Spinal cord (tissue), 10 donors: ENCODE measurements at places on chromosomes 12 and 14.

DNA sequence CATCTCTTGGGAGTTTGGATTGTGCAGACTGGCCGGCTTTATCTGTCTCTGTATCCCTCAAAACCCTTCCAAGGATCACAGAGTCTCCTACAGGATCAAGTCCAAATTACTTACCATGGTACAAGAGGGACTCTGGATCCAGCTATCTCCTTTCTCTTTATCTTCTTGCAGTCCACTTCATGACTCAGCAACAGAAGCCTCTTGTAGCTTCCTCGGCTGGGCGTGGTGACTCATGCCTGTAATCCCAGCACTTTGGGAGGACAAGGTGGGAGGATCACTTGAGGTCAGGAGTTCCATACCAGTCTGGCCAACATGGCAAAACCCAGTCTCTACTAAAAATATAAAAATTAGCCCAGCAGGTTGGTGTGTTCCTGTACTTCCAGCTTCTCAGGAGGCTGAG is 189.7 kb downstream of the BCAT1 start:
- DNase-seq, result no peak

GRCh38 chr12:63802012-63802608 is 22.4 kb downstream of the RXYLT1 start:
- peak; percentile 22 for DNase-seq

DNA sequence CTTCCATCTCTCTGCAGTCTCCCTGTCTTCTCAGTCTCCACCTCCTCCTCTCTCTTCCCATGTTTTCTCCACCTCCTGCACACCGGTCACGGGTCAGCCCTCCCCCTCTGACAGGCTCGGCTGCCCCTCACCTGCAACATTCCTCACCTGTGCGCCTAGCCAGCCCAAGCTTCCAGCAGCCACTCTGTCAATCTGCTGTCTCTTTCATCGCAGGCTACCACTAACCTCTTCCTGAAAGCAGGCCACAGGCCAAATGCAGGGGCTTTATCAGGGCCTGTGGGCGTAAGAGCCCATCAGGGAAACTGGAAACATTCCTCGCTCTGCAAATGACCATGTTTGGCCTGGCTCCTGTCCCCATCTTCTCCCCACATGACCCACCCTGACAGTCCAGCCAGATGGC is 34.5 kb downstream of the CMKLR1 start:
- DNase-seq, result no peak

DNA sequence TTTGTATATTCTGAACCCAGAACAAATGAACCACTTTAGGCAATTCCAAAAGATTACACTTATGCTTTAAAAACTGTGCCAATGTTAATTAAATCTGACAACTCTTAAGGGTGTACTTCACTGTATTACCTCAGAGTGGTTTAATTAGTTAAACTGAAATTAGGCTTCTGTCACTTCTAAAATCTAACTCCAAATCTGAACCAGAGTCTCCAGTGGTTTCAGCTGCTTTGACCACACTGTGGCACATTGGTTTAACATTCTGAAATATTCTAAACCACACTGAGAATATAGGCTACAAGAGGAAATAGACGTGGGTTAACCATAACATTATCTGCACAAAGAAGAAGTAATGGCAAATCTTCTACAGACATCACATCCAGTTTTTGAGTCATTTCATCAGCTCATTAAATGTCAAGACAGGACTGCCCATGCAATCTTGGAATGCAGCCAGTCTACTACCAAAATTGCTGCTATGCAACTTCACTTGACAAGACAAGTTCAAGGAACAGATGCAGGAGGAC is 94.8 kb downstream of the LRP6 start:
- DNase-seq, result no peak

DNA sequence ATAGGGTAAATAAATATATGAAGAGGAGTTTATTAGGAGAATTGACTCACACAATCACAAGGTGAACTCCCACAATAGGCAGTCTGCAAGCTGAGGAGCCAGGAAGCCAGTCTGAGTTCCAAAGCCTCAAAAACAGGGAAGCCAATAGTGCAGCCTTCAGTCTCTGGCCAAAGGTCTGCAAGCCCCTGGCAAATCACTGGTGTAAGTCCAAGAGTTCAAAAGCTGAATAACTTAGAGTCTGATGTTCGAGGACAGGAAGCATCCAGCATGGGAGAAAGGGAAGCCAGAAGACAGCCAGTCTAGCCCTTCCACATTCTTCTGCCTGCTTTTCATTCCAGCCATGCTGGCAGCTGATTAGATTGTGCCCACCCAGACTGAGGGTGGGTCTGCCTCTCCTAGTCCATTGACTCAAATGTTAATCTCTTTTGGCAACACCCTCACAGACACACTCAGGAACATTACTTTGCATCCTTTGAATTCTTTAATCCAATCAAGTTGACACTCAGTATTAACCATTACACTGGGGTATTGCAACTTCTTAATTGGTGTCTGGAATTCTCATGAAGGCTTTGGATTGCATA is 736.5 kb upstream of the LMO3 start:
- no peak for DNase-seq

- DNase-seq, result no peak
These were observed 4.7 kb downstream of the RARG start for GRCh38 chr12:53227341-53227740.

- no peak for DNase-seq
These were observed 1.6 kb downstream of the SCARB1 start for GRCh38 chr12:124861898-124862676.

DNA sequence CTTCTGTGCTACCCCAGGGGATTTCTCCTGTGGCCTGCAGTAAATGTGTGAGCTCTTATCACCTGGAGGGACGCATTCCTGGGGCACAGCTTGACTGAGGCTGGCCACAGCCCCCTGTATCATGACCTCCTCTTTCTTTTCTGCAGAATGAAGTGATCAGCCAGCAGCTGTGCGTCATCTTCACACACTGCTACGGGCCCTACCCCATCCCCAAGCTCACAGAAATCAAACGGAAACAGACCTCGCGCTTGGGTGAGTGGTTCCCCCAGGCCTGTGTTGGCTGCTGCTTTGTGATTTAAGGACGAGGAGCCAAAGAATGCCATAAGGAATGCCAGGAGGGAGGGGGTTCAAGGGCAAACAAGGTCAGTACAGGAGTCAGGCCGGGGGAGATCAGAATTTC is 50.5 kb upstream of the PWP1 start:
- no peak for DNase-seq

GRCh38 chr14:54719406-54719805 is 152.5 kb downstream of the SAMD4A start:
- no peak for DNase-seq

DNA sequence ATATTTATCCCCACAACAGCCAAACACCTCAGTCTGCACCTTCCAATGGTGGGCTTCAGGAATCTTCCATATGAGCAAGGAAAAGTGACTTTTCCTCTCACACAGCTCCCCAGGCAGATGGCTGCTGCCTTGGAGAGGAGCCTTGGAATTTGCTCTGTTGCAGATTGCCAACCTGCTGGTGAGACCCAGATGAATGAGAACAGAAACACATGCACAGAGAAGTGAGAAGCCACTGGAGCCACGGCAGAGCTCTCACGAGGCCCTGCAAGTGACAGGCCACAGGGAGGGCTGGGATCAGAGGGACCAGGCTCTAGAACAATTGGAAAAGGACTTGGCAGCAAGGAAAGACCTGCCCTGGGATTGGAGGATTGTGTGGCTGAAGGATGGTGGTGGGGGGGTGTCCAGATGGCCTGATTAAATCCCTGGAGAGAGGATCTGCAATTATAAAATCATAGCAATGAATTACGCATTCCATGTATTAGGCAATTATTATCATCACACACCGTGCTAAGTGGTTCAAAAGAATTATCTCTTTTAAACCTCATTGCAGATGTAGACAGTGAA is 84.9 kb upstream of the PWP1 start:
- DNase-seq, result no peak

DNA sequence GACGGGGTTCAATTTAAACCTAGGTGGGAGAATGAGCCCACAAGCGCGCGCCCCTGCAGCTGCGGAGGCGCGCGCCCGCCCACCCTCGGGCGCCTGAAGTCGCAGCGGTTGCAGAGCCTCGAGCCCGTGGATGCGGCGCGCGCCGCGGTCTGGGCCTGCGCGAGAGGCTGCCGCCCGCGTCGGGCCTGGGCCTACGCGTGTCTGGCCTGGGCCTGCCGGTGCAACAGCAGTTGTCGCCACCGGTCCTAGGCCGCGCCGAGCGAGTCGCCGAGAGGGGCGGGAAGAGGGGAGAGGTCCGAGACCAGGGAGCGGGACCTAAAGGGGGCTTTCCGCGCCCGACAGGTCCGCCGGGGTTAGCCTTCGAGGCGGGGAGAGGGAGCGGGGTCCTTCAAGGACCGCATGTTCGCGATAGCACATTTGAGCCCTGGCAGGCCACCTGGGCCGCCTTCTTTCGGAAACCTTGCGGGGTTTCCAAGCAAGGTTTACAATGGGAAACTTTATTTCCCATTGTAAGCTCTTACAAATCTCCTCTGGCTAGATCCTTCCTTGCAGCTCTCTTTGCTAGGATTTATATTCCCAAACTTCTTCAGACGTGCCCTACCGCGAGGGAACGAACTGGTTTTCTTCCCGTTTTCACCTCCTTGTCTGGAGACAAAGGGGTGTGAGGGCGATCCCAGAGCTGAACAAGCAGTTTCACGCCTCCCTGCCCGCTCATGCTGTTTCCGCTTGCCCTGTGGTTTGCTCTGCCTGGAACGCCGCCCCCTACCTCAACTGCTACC is 6.8 kb downstream of the SIX6 start:
- DNase-seq, result no peak

- DNase-seq, result no peak
These were observed 13.5 kb downstream of the UBR7 start for GRCh38 chr14:93220509-93220908.

DNA sequence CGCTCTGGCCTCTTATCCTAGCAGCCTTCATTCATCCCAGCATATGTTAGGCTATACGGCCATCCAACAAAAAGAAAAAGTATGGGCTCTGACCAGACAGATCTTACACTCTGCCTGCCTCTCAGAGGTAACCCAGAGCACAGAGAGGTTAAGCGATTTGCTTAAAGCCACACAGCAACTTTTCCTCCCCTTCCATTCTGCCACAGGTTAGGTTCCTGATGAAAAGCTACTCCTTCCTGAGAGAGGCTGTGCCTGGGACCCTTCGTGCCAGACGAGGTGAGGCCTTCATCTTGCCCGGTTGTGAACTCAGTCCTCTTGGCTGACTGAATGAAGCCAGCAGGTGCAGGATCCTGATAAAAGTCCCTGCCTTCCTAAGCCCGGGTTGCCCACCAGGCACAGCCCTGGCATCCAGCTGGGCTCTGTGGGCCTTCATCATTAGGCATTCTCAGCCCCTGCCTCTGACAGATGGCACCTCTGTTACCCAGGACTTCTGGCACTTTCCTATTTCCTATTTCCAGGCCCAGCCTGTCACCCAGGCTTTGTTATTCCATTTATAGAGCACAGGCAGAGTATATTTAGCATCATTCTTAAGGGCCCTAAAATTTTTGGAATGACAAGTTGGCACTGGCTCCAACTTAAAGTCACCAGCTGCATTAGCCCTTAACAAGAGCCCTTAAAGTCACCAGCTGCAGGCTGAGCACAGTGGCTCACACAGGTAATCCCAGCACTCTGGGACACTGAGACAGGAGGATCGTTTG is 12.8 kb downstream of the SOAT2 start:
- DNase-seq, result no peak

- no peak for DNase-seq
These were observed 2.2 kb downstream of the DACT1 start for GRCh38 chr14:58639842-58640484.

- DNase-seq, result no peak
These were observed 581.2 kb downstream of the ALG10 start for GRCh38 chr12:34603382-34604035.

- DNase-seq, result no peak
These were observed 30.6 kb upstream of the ULK1 start for GRCh38 chr12:131863711-131864396.

DNA sequence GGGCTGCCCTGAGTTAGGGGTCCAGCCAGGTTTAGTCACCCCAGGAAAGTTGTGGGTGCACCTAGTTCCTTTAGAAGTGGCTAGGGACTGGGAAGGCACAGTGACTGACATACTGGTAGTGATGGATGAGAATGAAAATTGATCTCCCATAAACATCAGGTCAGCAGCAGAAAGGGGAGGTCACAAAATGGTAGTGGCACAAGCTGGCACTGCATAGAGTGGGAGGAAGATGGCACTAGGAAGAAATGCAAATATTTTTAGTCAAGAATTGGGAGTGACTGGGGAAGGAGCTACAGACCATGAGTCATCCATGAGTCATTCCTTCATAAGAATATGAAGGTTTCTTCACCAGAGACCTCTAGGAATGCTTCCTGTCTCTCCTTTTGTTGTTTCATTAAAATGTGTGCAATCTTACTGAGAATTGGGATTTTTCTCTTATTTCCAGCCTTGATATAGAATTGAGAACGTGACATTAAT is 198.3 kb upstream of the AMIGO2 start:
- no peak for DNase-seq

- no peak for DNase-seq
These were observed 9.7 kb upstream of the KRT81 start for GRCh38 chr12:52300796-52301691.

DNA sequence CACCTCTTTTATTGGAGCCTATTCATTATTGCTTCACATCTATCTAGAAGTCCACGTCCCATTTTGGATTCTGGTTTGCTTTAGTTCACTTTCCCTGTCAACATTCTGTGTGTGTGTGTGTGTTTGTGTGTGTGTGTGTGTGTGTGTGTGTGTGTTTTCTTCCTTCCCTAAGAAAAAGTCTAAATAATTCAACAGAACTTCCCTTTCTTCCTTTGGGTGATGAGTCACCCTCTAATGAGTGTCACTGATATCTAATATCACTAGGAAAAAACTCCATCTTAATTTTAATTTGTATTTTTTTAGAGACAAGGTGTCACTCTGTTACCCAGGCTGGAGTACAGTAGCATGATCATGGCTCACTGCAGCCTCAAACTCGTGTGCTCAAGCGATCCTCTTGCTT is 234.2 kb downstream of the TTC8 start:
- DNase-seq, result no peak

GRCh38 chr12:130715998-130716968 is at the start of gene RIMBP2:
Gene RIMBP2 (minus strand): TSS chr12:130716299. CDS start chr12:130479013, 237,286 bp downstream.
- DNase-seq, result no peak

GRCh38 chr12:123905319-123905925 is 67.2 kb downstream of the CCDC92 start:
- peak; percentile 61 for DNase-seq

- no peak for DNase-seq
These were observed 49.0 kb upstream of the STON2 start for GRCh38 chr14:81449114-81449513.

- DNase-seq, result no peak
These were observed 89.5 kb upstream of the NOVA1 start for GRCh38 chr14:26687301-26687837.

DNA sequence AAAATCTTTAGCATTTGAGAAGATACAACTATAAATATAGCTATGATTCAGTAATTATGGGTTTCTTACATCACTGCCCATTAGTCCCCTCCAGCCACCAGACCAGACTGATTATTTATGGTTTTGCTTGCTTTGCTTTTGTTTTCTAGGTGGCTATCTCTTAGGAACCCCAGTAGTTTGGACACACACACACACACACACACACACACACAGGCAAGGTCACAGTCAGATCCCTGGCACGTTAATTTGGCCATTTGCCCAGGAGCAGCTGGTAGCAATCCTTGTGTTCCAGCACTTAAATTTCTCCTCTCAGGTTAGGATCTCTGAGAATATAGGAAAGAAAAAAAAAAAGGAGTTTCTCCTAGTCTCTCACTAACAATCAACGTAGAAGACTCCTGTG is 90.2 kb upstream of the RESF1 start:
- no peak for DNase-seq
